ENCODE measurements at places on chromosomes 4 and X.
A peak's percentile ranks its signal among the peaks of the same experiment; 100 is the strongest.

DNA sequence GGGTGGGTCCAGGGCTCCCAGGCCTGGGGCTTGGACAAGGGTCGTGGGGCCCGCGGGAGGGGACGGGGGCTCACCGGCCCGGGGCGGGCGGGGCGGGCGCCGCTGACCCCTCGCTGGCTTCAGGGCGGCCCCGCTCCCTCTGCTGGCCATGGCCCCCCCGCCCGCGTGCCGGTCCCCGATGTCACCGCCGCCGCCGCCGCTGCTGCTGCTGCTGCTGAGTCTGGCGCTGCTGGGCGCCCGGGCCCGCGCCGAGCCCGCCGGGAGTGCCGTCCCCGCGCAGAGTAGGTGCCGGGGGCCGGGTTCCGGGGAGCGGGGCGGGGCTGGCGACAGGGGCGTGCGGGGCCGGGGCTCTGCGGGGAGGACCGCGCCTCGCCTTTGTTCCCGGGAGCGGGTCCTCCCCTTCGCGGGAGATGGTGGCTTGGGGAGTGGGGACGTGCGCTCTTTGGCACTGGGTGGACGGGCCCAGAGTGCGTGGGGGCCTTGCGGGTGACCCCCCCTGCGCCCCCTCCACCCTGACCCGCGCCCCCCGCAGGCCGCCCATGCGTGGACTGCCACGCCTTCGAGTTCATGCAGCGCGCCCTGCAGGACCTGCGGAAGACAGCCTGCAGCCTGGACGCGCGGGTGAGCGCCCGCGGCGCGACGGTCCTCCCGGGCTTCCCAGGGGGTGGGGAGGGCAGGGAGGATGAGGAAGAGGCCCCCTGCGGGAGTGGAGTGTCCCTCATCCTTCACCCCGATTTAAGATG lies 16.8 kb upstream of the NAT8L start:
- DNase-seq, result peak; percentile 28

DNA sequence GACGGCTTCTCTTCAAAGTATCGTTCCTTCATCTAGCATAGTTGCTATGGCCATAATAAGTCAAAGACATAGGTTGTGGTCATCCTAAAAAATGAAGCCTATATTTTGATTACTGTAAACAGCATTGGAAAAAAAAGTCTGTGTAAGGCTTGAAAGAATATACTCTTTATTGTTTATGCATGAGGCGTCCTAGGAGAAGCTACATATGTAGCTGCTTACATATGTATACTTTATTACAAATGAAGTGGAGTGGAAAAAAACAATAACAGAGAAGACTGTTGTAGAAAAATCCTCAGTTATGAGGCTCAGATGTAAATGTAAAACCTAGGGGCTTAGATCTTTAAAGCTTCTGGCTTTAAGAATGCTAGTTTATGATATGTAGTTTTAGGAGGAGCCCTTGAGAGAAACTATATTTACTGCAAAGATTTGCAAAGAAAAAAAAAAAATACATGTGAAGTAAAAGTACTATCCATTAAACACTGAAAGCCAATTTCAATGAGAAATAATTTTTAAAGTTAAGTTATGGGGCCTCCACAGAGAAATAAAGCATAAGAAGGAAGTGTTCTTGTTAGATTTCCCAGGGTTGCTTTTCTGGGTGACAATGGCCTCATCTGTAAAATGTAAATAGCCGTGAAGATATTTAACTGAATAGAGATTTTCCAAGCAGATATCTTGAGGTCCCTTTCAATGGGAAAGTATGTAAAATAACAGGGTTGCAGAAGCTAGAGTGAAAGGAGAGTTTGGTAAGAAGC lies 598.2 kb downstream of the TRIML1 start:
- DNase-seq, result no peak

DNA sequence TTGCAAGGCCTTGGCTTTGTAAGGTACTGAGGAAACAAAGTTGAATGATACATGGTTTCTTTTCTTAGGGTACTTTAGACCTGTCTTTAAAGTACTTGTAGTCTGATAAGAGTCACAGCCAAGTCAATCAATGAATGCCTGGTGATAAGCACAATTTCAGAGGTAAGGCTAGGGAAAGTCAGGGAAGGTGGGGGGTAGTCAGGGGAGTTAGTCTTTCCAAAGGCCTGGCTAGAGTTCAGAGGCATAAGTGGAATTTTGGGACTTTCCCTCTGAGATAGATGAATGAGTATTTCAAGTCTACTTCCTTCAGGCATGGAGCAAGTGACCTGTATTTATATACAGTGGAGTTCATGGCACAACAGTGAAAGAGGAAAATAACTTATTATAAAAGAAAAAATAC lies 78.3 kb downstream of the SLC4A4 start:
- DNase-seq, result no peak

DNA sequence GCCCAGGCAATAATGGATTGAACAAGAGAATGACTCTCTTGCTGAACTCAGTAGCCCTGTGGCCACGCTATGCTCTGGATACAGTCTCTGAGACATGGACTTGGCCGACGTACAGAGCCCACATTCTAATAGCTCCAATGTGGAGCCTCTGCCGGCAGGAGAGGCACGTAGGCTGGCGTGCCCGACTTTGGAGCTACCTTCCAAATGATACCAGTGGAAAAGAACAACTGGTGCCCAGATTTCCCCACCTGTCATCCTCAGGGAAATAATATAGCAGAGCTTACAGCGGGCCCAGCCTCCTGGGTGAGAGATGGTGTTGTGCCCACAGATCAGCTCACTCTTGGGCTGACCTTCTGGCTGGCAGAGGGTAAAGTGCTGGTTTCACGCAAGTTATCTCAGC lies 10.6 kb downstream of the NDP start:
- no peak for DNase-seq

- DNase-seq, result peak; percentile 55
Observed at GRCh38 chrX:24149351-24150050, at the start of gene ZFX. Gene ZFX (plus strand): TSS chrX:24149729. CDS start chrX:24172743, 23,014 bp downstream.

DNA sequence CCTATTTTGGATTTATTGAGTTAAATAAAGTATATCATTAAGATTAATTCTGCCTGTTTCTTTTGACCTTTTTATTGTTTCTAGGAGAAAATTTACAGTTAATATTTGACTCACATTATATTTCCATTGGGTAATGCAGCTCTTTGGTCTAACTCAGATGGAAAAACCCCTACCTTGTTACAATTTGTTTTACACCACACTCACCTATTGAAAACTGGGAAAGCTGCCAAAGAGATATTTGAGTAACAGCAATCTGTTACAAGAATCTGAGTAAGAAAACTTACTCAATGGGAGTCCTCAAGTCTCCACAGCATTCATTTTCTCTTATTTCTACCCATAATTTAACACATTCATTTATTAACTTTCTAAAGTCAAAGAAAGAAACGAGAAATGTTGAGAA lies 108.0 kb upstream of the TLL1 start:
- no peak for DNase-seq

- DNase-seq, result peak; percentile 49
Observed at GRCh38 chr4:15719506-15719905, 16.6 kb downstream of the BST1 start.

- no peak for DNase-seq
Observed at GRCh38 chr4:152072001-152072485, 311.2 kb upstream of the GATB start.

DNA sequence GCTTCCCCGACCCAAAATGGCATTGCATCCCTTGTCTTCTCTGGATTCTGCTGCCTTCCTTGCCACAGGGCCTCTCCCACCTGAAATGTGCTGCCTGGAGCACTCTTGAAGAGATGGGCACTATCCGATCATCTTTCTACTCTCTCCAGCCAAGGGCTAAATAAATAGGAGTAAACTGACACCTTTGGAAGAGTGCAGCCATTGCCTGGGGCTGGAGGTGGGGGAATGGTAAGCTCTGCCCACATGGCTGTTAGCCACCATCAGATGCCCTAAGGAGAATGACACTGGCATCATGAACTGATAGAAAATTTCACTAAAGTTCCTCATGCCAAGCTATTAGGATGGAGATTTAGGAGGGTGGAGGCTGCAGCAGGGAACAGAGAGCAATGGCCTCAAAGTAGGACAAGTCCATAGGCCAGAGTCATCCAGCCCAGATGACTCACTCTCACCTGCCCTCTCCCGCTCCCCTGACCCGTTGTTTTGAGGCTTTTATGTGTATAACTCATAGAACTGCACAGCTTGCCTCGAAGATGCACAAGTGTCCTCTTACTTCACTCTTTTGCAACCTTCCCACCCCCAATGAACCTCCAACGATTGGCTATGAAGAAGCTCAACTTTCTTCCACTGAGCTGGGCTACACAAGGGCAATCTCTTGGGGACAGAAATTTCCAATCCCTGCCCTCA lies 822 bp upstream of the PFKFB1 start:
- peak; percentile 78 for DNase-seq

GRCh38 chr4:3179126-3179706 lies 69.7 kb upstream of the MSANTD1 start:
- DNase-seq, result no peak

- peak; percentile 27 for DNase-seq
Observed at GRCh38 chr4:173281406-173282255, 52.5 kb downstream of the HMGB2 start.

GRCh38 chr4:32219306-32220075 lies 1499.3 kb downstream of the PCDH7 start:
- no peak for DNase-seq

DNA sequence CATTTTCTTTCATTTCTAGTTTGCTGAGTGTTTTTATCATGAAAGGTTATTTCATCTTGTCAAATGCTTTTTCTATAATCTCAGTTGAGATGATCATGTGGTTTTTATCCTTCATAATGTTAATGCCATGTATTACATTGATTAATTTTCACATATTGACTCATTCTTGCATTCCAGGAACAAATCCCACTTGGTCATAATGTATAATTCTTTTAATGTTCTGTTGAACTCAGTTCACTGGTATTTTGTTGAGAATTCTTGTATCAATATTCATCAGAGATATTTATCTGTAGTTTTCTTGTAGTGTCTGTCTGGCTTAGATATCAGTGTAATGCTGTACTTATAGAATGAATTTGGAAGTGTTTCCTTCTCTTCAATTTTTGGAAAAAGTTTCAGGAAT lies 16.7 kb upstream of the LHFPL1 start:
- no peak for DNase-seq

GRCh38 chrX:53287493-53288138 lies 6.2 kb upstream of the IQSEC2 start:
- peak; percentile 27 for DNase-seq

GRCh38 chr4:68162196-68162595 lies 32.5 kb upstream of the TMPRSS11F start:
- DNase-seq, result no peak

DNA sequence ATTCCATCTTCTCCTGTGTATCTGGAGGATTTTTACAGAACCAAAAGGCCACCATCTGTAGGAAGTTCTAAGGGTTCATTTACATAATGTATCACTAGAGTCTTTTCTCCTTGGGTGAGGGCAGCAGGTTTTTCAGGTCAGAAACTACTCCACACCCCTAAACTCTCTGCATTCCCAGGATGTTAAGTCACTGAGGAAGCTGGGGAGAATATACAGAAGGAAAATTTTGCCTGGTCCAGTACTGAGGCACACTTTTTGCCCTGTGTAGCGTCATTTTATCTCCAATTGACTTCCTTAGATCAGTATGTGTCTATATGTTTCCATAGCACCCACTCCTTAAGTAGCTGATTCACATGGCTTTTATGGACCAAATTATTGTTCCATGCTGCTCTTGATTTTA lies 17.0 kb downstream of the XKRX start:
- no peak for DNase-seq

DNA sequence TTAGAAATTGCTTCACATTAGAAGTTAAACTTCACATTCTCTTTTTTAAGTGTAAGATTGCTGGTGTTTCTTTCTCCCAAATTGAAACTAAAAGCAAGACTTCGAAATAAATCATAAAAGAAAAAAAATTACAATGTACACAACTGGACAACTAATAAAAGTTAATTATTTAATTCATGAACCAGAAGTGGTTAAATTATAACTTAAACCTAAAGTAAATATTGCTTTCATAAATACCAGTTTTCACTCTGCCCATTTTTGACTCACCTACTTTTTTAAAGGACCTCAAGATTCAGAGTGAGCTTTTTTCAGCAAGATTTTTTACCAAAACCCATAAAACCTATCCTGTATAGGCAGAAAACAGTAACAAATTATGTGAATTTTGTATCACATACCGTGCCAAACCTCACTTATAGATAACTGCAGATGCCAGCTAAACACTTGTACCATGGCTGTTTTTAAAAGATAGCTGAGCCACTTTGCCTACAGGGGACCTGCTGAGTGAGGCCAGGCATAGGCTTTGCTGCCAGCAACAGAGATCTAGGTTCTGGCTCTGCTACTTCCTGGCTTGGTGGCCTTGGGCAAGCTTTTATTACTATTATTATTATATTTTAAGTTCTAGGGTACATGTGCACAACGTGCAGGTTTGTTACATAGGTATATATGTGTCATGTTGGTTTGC lies 259.8 kb downstream of the NR3C2 start:
- no peak for DNase-seq

DNA sequence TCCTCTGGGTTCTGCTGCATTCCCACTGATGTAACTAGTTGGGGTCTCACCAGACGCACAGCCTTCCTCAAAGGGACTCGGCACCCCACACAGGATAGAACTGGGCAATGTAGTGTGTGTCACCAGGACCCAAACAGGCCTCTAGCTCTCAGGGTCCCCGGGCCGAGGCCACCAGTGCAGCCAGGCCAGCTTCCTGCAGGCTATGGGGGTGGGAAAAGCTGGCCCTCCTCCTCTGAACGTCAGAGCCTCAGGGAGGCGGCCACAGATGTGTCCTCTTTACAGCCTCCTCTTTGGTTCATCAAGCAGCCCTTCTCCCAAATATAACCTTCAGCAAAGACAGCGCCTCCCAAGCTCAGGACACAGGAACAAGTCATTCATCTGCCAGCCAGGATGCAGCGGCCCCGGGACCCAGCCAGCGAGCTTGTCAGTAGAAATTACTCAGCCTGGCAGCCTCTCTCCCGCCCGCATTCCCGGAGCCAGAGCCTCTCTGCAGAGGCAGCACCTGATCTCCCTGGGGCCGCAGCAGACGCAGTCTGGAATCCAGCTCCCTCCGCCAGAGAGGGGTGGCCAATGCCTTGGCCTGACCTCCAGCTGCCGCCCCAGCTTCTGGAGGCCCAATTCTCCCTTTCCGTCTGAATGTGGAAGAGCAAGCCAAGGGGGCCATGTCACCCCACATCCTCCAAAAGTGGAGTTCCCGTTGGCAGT lies 288.5 kb downstream of the FBXW7 start:
- DNase-seq, result no peak

DNA sequence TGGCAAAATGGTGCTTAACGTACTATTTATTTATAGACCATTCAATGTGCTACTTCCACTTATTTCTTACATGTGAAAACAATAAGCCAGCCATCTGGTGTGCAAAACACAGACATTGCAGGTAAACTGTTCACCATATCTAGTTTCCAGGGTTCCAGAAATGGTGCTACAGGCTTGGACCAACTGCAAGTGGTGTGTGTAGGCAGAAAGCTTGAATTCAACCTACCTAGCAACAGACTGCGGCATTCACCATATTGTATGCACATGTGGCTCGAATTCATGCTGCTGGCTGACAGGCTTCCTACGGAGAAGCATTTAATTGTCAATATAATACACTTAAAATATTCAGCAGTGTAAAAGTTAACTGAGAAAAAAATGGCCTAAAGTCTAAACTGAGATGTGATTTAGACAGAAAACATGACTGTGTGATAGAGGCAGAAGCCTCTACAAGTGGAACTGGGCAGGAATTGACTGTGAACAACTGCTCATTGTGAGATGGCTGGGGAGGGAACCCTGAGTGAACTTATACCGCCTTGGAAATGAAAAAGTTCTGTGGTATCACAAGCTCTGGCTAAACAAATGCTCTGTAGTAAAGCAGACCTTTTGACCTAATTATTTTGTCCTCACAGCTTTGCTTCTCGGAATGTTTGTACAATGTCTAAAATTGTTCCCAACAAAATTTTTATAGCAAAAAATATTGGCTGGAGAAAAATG lies 434.7 kb downstream of the GRIA2 start:
- no peak for DNase-seq

Data from inflammatory macrophage (primary cell).